Fibroblast of skin of abdomen (primary cell): ENCODE measurements at places on chromosomes 3 and 15.

GRCh38 chr3:101851850-101852714 is 2.8 kb downstream of the NFKBIZ start:
- no peak for DNase-seq

GRCh38 chr15:75061272-75061671 is 37.9 kb downstream of the PPCDC start:
- peak; percentile 26 for DNase-seq

- no peak for DNase-seq
These were observed 71.6 kb downstream of the DNAJB8 start for GRCh38 chr3:128395046-128395445.

DNA sequence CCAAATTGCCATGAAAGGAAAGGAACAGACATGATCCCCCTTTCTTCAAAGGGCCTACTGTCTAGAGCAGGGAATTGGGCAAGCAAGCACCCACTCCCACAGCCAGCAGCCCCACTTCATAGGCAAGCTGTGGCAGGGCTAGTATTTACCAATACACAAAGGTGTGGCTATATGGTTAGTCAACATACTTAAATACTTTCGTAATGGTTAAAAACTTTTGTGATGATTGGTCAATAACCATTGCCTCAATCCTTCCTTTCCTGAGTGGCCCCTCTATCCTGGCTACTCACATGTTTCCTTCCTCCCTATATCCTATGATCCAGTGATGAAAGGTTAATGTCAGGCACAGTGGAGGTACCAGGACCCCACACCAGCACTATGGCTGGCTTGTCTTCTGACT is 30.1 kb upstream of the ARL8B start:
- no peak for DNase-seq

DNA sequence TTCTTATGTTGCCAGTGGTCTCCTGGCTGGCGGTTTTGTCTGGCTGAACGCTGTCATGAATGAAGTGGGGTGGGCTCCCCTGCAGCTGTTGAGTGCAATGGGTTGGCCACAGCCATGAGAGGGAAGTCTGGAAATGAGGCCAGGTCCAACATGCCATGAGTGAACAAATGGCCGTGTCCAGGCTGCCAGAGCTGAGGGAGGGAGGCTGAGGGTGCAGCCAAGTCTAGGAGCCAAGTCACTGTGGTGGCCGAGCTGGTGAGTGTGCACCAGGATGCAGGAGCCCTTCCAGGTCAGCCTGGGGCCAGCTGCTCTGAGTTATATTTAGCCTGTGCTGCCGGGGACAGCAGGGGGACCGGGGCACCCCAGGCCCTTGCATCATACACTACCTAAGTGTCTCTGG is 24.7 kb upstream of the PRR23E start:
- no peak for DNase-seq

DNA sequence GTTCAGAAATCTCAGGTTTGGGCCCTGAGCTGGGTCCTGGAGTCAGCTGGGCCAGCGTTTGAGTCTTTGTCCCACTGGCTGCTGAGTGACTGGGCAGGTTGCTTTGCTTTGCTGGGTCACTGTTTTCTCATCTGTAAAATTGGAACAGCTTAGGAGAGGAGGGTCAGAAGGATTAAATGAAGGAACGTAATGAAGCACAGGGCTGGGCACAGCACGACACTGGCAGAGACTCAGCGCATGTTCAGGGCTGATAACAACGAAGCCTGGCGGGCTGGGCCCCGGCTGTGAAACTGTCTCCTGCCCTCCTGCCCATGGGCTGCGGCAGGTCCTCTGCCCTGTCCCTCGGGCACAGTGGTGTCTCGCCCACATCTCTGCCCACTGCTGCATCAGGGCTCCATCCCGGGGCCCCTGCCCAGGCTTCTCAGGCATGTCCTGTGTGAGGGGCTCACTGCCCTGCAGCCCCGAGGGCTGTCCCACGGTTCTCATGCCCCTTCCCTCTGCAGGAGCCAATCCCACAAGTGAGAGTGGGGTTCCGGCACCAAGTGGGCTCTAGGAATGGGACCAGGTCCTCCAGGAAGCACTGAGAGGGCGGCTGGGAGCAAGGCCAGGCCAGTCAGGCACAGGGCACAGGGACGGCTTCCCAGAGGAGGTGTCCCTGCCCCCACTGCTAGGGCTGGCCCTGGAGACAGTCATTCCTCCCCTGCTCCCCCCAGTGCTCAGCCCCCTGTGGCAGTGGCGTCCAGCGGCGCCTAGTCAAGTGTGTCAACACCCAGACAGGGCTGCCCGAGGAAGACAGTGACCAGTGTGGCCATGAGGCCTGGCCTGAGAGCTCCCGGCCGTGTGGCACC is 88.0 kb downstream of the TBC1D2B start:
- DNase-seq: no peak

DNA sequence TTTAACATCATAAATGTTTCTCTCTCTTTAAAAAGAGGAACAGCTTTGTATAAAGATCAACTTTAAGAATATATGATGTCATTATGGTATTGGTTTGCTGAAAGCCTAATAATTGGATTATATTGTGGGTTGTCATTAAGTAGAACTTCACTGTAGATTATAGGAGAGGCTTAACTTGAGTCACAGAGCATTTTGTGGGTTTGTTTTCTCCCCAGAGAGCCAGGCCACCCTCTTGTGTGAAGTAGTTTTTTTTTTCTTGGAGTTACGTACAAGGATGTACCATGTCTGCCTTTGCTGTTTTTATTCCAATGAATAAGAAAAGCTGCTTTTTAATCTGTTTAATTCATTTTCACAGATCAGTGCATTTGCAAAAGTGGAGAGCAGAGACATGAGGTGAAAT is 354.8 kb upstream of the TBL1XR1 start:
- DNase-seq: no peak

GRCh38 chr3:112001526-112001925 is 2.8 kb downstream of the TAGLN3 start:
- DNase-seq: no peak

DNA sequence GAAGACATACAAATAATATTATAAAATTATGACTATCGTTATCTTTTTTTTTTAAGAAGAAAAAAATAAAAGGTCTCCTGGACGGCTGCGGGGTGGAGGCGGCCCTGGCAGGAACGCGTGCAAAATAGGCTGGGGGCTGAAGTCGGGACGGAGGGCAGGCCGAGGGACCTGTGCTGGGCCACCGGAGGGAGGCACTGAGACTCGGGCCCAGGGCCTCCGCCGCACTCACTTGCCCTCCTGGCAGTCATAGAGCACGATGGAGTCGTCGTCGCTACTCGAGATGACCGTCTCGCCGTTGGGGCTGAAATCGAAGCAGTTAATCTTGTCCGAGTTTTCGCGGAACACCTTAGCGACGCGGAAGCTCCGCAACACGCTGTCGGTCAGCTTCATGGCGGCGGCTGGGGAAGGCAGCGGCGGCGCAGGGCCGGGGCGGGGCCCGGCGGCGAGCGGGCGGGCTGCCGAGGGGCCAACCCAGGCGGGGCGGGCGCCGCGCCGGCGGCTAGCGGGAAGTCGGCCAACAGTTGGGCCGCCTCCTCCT is 408 bp downstream of the WDR82 start:
- DNase-seq: no peak

DNA sequence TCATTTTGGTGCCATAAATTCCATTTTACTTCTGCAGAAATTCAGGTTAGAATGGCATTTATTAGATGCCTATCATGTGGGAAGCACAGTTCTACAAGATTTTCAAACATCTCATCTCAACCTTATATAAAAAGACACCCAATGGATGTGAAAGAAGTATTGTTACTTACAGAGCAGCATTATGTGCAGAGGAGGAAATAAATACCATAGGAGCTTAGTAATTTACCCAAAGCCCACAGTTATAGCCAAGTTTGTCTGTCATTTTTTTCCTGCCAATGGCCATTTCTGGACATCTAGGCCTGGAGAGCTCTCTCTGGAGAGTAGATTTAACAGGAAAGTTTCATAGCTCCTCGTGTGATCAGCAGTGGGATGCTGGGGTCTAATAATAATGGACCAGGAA is 659.4 kb upstream of the NAALADL2 start:
- no peak for DNase-seq
